ENCODE measurements at places on chromosomes 1 and 21.

GRCh38 chr1:110216844-110217444, 6.8 kb downstream of the KCNC4 start:
- ATAC-seq: no peak

- no peak for ATAC-seq
Observed at GRCh38 chr1:77489910-77490309, 192.5 kb downstream of the ZZZ3 start.

DNA sequence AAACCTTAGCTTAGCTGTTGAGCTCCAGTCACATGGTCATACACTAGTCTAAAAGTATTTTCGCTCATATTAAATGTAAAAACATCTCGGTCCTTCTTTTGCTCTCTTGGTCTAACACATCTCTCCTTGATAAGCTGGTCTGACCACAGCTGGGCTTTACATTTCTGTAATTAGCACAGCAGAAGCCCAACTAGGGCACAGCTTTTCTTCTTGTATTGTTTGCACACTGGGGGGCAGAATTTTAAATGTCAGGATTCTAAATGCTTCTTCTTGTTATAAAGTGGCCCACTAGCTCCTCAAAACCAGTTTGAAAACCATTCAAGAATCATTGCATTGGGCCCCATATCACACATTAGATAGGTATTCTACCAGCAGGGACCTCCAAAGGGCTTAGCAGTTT, 289.1 kb upstream of the PKN2 start:
- no peak for ATAC-seq

GRCh38 chr1:202956969-202957368, 1.1 kb downstream of the ADIPOR1 start:
- no peak for ATAC-seq
